ENCODE measurements at places on chromosomes 2 and 18.
A peak's percentile ranks its signal among the peaks of the same experiment; 100 is the strongest.

DNA sequence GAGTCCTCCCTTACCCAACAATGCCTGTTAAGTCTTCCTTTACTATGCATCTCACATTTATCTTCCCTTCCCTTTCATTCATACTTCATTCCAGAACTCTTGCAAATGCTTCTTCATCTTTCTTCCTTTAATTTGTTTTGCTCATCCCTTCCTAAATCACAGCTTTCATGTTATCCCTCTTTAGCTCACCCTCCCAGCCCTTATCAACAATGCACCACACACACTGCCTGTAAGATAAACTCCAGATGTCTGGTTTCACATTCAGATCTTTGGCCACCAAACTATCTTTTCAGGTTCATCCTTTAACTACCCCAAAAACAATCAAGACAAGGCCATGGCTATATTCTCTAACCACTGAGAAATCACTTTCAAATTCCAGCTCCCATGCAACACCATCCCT, 3.4 kb downstream of the CCDC93 start:
- DNase-seq: no peak

GRCh38 chr2:3712831-3713503, 9.6 kb downstream of the DCDC2C start:
- DNase-seq: no peak

- DNase-seq: no peak
Observed at GRCh38 chr18:35215026-35215425, 25.8 kb upstream of the ZNF397 start.

GRCh38 chr2:46813020-46813415, 102.6 kb downstream of the MCFD2 start:
- no peak for DNase-seq

DNA sequence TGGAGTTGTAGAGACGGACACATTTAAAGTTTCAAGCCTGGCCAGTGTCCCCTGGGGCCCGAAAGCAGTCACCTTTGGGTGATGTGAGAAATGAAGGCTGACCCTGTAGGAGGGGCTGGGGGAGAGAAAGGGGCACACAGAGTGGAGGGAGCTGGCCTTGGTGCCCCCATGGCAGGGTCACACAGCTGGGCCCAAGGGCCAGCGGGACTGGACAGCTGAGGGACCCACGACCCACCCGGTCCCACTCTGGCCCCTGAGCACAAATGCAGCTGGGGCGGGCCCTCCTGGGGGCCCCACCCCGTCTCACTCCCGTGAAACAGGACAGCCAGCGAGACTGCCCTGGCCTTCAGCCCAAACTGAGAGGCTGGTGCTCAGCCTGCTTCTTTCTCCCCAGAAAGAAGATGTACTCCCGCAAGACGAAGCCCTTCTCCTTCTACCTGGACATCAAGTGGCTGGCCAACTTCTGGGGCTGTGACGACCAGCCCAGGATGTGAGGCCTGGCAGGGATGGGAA, 6.1 kb downstream of the AGXT start:
- no peak for DNase-seq

DNA sequence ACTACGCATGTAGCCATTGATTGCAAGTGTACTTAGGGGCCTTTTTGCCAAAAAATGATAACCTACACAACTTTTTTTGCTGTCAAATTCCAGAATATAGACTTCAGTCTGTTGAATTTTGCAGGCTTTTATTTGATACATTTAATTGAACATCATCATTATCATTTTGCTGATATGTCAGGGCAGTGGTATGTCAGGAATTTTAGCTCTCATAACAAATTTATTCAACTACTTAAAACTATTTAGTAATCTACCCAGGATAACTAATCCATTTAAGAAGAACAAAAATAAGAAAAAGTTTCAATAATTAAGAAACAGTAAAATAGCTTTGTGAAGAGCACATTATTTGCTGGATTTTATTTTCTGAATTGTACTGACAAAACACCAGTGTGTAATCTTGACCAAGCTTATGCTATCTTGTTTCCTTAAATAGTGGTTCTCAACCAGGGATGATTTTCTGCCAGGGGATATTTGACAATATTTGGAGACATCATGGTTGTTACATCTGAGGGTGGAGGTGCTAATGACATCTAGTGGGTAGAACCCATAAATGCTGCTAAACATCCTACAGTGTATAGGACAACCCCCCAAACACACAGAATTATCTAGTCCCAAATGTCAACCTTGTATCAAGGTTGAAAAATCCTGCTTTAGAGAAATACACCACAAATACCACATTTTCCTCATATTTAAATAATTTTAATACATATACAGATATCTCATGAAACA, 12.1 kb upstream of the TTN start:
- DNase-seq: no peak

GRCh38 chr2:235893129-235893698, 275.0 kb downstream of the GBX2 start:
- no peak for DNase-seq

DNA sequence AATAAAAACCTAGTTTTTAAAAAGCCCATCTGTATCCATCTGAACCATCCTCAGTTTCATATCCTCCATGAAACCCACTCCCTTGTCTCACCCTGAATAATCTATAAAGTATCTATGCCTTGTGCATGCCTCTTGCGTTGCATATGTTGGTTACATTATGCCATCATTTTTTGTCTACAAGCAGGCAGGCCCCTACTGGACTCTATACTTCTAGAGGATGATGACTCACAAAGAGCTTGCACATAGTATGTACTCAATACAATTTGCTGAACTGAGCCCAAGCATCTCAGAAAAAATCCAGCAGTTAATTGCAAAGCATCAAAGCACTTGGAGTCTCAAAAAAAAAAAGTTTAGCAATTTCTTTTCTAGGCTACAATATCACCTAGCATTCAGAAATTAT, 95.6 kb downstream of the DYM start:
- DNase-seq: no peak

DNA sequence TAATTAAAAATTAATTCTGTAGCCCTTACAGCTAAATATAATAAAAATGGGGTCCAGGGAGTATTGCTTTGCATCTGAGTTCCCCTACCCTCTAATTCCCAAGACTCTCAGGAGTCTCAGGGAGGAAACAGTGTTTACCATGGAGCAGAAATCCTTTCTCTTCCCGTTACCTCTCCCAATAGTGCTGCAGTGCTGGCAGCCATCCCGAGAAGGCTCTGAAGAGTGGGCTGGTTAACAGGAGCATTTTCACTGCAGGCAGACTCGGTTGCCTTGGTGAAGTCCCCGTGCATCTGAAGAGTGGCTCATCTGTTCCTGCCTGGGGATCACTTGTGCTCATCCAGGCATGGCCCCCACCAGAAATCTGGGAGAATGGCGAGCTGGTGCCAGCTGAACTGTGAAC, 41.8 kb upstream of the TMEM178A start:
- no peak for DNase-seq

DNA sequence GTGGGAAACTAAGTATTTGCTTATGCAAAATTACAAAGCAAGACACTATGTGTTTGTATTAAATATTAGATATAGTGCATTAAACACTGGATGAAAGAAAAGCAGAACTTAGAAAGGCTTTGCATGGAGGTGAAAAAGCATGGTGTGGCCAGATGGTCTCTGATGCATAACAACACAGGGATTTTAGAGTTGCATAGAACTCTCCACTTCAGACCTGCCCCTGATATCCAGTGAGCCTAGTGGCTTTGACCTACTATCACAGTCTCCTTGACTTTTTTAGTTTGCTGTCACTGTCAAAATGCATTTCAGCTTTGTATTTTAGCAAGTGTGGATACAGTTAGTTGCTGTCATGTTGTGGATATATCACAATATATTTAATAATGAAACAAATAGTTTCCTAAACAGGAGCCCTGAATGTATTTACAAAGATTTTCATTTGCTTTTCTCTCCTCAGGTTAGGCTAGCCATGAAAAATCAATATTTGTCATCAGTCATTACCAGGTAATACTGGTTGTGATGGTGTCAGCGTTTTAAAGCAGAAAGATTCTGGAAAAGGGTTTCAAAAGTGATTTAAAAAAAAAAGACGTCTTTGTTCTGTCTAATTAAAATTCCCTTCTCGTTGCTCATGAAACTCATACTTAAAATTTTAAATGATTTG, 5.2 kb downstream of the CSRNP3 start:
- no peak for DNase-seq

DNA sequence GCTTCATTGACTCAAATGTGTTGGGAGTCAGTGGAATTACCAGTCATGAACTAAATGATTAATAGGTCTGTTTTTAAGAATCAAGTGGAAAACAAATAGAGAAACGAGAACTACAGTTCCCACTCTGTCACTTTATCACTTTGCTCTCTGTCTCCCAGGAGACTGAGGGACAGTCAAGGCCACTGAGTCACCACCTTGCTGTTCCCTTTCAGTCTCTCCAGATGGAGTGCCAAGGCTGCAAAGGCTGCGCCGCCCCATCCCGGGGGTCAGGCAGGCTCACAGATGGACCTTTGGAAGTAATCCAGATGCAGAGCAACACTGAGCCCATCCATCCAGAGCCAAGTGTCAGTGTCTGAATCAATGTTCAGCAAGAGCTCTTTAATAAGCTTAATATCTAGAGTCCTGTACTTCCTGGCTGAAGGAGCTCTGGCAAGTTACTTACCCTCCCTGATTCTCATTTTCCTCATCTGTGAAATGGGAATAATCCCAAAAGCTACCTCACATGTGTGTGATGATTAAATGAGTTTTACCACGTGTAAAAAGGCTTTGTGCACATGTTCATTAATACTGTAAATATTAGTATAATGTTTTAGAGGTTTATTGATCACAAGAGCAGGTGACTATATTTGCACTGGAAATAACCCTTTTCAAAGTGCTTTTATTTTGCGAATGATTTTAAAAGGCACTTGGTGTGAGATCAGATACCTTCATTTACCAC, 43.0 kb upstream of the EFEMP1 start:
- no peak for DNase-seq

GRCh38 chr18:6039055-6039454, 143.7 kb upstream of the TMEM200C start:
- no peak for DNase-seq

- peak; percentile 36 for DNase-seq
Observed at GRCh38 chr2:24382363-24383073, 22.2 kb upstream of the ITSN2 start.

DNA sequence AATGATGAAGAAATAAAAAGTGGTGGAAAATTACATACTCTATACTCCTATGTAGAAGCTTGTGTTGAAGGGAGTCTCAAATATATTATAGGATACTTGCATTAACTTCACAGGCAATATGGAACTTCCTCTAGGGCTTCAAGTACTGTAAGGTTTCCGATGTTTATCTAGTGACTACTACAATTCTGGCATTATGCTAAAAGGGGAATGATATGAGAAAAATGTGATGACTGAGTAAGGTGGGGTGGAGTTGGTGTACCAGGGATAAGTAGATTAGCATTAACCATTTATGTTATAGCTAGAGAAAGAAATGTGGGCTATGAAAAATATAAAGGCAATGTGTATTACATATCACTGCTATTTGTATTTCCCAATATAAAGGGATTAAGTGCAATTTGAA, 229.5 kb downstream of the DCC start:
- peak; percentile 10 for DNase-seq

DNA sequence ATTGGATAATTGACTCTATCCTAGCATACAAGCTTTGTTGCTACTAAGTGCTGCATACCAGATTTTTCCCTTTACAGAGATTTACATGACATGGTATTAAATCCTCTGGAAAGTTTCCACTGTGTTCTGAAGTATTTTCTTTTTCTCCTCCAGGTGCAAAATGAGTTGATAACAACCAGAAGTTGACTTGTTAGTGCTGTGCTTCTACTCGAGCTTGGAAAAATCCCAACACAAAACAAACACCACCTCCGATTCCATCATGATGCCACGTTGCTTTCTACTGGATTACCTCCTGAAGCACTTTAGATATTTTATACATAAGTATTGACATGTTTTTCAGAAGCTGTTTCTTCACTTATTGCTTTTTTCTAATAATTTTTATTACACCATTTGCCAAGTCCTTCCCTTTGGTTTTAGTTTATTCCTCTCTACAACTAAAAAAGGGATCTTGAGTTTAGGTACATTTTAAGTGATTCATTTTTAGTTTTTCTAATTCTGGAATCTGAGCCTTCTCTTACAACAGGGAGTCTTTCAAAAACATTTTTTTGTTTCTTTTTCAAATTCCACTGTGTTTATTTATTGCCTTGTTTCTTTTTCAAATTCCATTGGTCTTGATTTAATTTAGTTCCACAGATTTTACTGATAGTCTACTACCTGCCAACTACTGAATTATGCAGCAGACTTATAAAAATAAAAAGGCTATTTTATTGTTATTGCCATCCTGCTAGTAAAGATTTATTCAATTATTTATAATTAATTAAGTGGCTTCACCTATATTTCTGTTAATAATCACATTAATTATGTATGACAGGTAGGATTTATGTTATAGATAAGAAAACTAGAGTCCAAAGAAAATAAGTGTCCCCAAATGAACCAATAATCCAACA, 143.4 kb downstream of the PPP1R1C start:
- no peak for DNase-seq

GRCh38 chr18:56402872-56403516, 235.4 kb downstream of the TXNL1 start:
- DNase-seq: peak; percentile 80

GRCh38 chr18:12233378-12233777, 20.8 kb upstream of the CIDEA start:
- no peak for DNase-seq

GRCh38 chr18:8808001-8808400, 102.6 kb downstream of the MTCL1 start:
- no peak for DNase-seq

DNA sequence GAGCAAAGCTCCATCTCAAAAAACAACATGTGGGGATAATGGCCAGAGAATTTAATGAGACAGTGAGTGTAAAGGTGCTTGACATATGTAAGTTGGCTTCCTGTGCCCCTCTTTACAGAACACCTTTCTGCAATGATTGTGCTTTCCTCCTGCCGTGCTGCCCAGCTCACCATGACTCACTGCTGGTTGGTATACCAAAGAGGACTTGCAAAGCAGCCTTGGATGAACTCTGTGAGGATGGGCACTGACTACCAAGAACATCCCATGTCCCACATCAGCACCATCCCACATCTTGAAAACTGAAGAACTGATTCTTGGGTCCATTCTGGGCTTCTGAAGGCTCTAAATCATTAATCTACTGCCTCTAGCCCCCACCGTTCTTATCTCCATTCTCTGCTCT, 52.2 kb downstream of the NGEF start:
- DNase-seq: no peak

DNA sequence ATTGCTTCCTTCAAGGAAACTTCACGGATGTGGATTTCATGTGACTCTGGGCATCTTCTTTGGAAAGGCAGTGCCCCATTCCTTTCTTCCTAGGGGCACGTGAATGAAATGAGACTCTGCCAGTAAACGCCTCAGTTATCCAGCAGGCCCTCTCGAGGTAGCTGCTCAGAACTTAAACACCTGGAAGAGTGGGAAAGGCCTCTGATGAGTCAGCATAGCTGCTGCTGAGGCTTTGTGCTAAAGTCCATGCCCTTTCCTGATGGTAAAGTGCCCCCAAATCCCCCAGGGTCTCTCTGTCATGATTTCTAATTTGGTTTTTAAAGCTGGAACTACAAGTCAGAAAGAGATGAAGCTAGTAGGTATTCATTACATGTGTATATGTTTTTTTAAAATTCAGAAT, 3.8 kb downstream of the SLC1A4 start:
- DNase-seq: no peak

DNA sequence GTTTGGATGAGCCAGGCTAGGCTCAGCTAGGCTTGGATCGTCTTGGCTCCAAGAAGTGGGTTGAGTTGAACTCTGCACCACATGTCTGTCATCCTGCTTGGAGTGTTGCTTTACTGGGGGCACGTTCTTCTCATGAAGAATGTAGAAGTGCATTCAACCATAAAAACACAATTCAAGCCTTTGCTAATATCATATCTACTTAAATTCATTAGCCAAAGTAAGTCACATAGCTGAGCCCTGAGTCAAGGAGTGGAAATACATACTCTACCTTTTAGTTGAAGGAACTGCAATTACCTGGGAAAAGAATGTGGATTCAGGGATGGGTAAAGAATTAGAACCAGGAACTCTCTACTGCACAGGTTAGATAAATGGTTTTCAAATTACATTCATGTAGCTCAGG, 360.4 kb upstream of the KCNH7 start:
- no peak for DNase-seq
